ENCODE measurements at places on chromosomes 3 and 15.

DNA sequence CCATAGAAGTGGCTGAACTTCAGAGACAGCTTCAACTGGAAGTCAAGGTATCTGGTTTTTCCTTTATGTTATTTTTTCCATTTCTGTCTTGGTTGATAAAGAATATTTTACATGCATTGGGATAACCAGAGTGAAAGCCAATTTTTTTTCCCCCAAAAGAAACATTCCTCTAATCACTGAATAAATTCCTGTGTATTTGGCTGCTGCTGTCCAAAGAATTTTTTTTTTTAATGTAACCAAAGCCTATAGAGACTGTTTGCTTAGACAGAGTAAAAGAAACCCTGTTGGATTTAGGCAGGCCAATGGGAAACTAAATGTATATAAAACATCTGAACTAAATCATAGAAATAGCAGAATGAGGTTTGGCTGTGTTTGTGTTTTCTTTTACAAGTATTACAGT, 75.2 kb downstream of the CGNL1 start:
- no peak for DNase-seq

DNA sequence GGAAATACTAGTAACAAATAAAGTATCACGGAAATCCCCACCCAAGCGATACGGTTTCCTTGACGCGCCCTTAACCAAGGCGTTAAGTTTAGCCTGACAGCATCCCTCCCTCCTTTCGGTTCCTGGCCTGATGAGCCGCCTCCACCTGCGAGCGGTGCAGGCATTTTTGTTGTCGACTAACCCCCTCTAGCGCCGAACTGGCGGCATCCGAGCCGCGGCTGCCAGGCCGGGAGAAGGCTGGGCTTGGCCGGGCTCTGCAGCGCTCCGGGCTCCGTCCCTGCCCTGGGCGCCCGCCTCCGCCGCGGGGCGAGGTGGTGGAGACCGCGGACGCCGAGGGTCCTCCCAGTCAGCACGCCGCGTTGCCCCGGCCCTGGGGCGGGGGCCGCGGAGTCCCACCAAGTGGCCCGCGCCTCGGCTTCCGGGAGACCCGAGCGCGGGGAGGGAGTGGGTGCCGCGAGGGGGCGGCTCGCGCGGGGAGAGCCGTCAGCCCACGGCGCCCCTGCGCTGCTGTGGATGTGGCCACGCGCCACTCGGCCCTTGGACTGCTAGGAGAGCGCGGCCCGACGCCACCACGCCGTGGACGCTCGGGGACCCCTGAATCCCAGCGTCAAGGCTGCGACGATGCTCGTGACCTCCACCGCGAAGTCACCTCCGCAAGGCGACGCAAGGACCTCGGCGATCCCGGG, 1.1 kb upstream of the EPHA6 start:
- peak; percentile 73 for DNase-seq

GRCh38 chr3:106386050-106386449, 517.2 kb upstream of the CBLB start:
- no peak for DNase-seq

- no peak for DNase-seq
Observed at GRCh38 chr3:102796804-102797203, 362.0 kb downstream of the ZPLD1 start.

DNA sequence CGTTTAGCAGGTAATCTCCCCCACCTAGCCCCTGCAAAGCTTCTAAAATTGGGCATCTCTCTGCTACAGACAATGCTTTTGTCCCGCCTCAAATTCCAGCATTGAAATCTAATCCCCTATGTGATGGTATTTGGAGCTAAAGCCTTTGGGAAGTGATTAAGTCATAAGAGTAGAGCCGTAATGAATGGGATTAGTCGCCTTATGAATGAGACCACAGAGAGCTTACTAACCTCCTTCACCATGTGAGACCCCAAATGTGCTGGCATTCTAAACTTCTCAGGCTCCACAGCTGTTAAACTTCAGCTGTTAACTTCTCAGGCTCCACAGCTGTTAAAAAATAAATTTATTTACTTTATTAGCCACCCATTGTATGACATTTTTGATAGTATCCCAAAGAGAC, 374.2 kb upstream of the BCHE start:
- DNase-seq: no peak

DNA sequence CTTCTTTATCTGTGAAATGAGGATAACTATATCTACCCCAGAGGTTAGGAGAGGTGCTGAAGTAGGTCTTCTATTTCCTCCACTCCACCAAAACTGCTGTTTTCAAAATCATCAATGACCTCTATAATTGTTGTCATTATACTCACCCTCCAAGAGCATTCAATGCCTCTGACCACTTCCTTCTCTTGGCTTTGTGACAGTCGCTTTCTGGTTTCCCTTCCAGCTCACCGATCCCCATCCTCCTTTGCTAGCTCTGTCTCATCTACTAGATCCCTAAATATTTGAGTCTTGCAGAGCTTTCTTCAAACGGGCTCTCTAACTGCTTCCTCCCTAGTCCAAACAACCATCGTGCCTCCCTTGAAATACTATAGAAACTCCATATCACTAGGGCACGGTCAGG, 153.5 kb downstream of the RPLP1 start:
- DNase-seq: no peak

Data from astrocyte of the spinal cord (primary cell).